ENCODE measurements at places on chromosomes 3 and 15.

DNA sequence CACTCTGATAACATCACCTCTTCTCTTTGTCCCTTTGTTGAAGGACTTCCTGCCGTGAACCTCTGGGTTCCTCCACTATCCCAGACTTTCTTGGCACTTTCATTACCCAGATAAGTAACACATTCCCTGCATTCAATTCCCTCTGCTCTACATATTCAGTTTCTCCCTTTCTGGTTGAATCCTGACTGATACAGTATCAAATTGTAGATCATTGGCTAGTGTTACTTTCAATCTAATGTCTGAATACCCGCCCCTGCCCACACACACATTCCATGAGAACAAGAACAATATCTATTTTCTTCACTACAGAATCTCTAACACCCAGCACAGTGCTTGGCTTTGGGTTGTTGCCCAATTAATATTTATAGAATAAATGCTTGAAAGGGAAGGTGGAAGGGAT lies 163.5 kb downstream of the ABHD5 start:
- DNase-seq: no peak

DNA sequence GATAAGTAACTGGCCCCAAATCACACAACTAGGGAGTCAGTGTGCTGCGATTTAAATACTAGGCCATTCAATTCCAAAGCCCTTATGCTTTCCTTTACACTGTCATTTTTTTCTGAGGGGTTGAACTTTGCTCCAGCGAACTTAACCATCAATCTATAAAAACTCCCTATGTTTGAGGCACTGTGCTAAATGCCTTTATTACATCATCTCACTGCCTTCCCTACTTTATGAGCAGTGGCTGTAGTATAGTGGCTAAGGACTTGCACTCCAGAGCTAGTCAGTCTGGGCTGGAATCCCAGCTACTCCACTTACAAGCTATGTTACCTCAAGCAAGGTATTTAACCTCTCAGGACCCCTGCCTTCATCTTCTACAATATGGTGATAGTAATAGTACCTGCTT lies 26.9 kb upstream of the WDR72 start:
- DNase-seq: no peak

DNA sequence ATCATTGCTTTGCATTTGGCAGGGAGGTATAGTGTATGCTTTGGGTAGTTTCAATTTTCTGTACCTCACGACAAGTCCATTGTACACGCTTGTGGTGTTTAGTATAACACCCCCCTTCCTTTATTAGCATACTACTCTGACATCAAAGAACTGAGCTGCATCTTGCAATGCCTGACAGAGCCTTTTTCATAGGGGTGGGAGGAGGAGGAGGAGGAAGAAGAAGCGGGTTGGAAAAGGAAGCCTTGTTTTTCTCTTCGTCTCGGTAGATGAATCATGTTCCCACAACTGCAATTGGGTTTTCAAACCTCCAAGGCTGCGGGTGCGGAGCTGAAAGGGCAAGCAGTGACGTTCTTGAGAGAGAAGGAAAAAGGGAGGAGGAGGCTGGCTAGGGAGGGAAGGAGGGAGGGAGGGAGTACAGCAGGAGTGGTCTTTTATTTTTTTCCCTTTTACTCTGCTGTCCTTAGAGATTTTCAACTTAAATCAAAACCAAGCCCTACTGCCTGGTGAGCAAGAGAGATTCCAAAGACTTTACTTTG lies 175.7 kb downstream of the KLHL25 start:
- peak; percentile 87 for DNase-seq

GRCh38 chr3:152638707-152639450 lies 196.1 kb upstream of the P2RY1 start:
- DNase-seq: peak; percentile 23

DNA sequence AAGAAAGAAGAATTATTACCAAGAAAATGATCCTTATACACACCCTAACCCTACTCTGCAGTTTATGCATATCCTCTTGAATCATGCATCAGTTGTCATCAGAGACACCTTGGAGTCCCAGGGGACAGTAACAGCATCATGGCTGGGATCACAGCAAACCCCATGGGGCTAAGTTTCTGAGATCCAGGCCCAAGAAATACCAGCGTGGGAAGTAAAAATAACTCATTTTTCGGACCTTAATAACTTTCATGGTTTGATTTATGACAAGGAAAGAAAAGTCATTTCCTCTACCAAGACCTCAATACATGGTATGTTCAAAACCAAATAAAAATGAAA lies 38.8 kb upstream of the B3GNT5 start:
- DNase-seq: no peak

DNA sequence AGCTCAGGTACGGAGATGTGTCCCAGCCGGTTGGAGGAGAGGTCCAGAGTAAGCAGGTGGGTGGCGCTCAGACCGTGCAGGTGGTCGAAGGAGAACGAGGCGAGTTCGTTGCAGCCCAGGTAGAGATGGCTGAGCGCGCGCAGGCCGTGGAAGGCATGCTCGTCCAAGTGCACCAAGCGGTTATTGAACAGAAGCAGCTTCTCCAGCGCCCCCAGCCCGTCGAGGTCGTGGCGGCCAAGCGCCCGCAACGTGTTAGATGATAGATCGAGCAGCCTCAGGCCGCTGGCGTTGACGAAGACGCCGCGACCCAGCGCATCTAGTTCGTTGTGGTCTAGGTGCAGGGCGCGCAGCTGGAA lies 648 bp downstream of the AMIGO3 start:
- DNase-seq: no peak

Data from BJ (cell line).